ENCODE measurements at places on chromosomes 4 and X.

DNA sequence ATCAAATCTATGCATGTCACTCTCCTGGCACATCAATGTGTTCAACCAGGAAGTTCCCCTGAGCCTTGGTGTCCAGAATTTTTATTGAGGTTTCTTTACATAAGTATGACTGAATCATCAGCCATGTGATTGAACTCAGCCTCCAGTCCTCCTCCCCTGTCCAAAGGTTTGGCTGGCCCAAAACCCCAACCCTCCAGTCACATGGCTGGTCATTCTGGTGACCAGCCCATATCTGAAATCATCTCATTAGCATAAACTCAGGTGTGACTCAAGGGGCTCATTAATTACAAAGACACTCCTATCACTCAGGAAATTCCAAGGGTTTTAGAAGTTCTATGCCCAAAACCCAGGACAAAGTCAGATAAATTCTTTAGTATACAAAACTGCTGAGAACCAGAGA is 20.6 kb upstream of the SUPT20HL2 start:
- no peak for DNase-seq

DNA sequence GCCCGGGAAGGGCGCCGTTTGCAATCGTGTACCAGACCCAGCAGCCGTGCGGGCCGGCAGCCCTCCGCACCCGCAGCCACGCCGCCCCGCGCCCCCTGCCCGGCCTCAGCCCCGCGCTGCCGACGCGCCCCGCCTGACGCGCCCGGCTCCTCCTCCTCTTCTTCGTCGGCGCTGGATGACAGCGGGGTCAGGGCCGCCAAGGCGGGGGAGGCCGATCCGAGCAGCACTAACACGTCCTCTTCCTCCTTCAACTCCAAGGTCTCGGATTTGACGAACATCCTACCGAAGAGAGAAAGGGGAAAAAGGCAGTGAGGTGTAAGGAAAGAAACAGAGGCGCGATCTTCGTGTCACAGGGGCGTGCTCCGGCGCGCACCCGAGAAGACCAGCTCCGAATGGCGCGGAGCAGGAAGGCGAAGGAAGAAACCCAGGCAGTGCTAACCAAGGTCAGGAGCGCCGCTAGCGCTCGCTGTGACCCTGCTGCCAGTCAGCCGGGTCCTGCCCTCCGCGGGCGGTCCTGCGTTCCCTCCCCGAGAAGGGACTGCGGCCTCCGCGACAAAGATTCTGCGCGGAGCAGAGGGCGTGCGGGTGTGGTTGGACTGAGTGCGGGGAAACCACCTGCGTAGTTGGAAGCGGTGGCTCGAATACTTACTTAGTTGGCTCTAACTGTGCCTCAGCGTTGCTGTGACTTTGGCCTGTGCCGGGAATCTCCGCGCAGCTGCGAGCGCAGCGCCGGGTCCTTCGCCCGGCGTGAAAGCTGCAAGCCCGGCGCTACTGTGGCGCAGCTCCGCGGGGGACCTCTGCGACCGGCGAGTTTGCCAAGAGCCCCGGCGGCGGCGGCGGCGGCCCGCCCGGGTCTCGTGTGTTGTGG is 548 bp downstream of the NEUROG2 start:
- DNase-seq = peak; percentile 45

DNA sequence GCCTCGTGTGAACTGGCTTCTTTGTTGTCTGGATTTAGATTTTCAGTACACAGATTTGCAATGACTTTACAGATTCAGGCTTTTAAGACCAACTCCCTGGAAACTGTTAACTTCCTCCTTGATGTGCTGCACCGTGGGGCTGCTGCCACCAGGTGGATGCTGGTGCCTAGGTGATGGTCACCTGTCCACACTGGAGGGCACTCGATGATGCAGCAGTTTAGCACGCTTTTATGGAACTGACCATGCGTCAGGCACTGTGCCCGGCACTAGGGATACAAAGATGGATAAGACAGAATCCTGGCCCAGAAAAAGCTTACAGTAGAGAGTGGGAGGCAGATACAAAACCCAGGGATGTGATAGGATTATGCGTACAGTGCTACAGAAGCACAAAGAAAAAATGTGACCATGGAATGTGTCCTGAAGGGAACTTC is 180.7 kb downstream of the CEP135 start:
- peak; percentile 22 for DNase-seq

DNA sequence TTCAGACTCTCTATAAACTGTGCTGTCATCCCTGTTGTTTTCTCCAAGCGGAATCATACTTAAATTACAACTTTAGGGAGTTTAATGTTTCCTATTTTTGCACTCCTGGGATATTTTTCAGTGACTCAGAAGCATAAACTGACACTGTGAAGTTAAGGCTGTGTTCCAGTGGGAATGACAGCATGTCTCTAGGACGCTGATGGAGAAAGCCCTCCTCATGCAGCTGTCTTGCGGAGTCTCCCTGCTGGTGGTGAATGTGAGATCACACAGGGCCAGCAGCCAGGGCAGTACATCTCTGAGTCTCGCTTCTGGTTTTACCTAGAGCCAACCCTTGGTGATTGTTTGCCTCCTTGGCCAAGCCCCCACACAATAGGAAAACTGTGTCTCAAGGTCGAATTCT is 53.3 kb downstream of the NFKB1 start:
- DNase-seq = no peak

DNA sequence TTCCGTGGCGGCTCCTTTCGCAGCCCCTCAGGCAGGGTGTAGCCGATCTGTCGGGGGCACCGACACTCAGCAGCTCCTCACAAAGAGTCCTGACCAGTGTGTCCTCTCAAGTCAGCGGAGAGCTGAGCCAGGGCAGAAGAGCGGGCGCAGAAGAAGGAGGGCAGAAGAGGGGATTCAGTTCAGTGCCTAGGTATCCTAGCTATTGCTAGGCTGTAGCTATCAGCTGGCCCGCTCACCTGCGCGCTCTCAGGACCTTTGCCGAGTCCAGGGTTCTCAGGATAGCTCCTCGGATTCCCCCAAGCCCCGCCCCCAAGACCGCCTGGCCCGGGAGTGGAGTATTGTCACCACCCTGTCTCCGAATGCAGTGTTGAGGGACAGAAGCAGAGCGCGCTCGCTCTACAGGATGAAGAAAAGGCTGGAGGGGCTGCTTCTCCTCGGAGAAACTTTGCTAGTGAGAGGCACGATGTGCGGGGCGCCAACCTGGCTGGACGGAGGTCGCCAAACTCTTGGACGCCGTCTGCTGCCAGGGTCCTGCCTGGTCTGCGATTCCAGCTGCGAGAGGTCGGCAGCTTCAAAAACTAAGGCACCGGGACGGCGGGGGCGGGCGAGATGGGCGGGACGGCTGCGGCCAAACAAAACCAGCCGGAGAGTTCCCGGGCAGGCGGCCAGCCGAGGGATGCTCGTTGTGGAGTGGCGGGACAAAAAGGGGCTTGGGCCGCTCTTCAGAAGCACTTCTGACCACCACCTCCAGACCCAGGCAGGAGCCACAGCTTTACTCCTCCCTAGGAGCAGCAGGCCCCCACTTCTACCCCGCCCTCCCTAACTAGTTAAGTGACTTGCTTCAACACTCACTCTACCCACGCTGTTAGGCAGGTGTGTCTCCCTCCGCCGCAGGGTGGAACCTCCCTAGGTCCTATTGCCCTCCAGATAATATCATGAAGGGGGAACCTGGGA is at the start of gene XKRX:
Gene XKRX, minus strand, starts transcription at position 258 of the 954 bp plus-strand sequence. CDS start 613 bp downstream, outside the sequence.
- peak; percentile 41 for DNase-seq

DNA sequence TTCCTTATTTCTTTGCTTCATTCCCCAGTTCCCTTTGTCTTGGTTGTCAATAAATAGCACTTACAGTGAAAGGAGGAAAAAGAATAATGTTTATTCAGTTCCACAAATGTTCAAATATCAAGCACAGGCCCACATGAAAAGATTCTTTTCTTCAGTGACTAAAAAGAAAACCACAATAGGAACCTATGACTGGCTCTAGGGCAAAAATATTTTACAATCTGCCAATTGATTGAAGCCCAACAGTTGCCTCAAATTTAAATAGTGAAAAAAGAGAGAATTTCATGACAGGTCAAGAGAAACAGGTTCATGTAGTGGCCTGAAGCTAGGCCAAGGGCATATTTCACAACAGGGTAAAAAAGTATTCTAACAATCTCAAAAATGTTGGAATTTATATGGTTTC is 553.8 kb downstream of the CENPC start:
- DNase-seq = no peak
